ENCODE measurements at places on chromosomes 11 and 22.

DNA sequence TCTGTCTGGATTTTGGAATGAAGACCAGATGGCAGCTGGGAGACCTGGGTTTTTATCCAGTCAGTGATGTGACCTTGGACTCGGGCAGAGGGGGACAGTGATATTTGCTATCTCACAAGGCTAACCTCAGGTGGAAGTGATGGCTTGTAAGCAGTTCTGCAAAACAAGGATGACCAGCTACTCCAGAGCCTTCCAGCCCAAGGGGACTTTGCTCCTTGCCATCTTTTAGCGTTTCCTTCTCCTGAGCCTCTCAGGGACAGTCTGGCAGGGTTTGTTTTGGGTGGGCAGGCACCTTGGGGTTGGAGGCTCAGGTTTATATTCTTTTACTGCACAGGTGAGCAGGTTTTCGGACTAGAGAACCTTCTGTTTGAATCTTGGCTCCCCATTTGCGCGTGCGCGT lies 9.5 kb upstream of the OSBP2 start:
- no peak for DNase-seq

GRCh38 chr11:14388352-14388751 lies 29.4 kb upstream of the RRAS2 start:
- DNase-seq: no peak

- DNase-seq: no peak
Observed at GRCh38 chr11:89489930-89490329, 1.2 kb downstream of the NOX4 start.

DNA sequence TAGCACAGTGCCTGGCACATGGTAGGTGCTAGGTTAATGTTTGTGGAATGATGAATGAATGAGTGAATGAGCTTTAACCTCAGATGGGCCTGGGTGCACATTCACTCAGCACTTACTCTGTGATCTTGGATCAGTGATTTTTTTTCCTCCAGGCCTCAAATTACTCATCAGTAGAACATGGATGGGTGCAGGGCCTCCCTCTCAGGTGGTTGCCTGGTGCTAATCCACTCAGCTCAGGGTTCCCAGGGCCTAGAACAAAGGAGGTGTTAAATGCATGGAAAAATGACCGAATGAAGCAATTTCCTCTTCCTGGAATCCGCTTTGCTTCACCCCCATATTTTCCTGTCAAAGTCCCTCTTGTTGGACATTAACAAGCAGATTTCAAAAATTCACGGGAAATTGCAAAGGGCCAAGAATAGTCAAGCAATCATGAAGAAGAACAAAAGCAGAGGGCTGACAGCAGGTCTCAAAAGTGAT lies 93.5 kb downstream of the MYEOV start:
- no peak for DNase-seq

GRCh38 chr11:19379465-19379864 lies 138.7 kb upstream of the E2F8 start:
- DNase-seq: no peak
